ENCODE measurements at places on chromosomes 4 and X.

GRCh38 chrX:9188117-9188516, 154.2 kb upstream of the FAM9B start:
- DNase-seq, result no peak

GRCh38 chr4:125735102-125735501, 420.3 kb downstream of the FAT4 start:
- no peak for DNase-seq

GRCh38 chrX:107709266-107709806, 66.3 kb downstream of the TSC22D3 start:
- no peak for DNase-seq

- no peak for DNase-seq
Observed at GRCh38 chr4:173442223-173442932, 43.5 kb upstream of the SCRG1 start.

GRCh38 chr4:17230727-17231126, 281.2 kb downstream of the QDPR start:
- DNase-seq, result no peak

DNA sequence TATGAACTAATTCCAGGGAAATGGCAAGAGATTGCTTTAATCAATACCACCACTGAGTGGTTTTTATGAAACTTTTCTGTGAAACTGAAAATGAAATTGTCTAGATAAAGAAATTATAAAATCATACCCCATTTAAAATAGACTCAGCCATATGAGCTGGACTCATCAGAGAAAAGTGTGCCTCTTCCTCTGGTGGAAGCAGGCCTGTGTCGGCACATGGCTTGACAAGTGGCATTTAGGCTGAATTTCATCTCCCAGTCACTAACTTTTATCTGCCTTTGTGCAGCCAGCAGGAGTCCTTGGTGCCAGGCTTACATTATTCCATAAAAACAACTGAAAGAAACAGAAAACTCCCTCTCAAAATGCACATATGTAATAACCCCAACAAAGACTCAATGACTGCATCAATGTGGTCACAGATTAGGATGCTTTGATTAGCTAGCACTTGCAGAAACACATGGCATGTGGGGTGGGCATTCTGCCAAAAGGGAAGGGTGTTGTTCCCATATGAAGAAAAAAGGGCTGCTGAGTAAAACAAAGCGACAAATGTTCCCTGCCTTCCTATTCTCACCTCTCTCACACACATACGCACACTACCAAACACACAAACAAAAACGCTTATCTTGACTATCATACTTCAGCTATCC, 232.3 kb downstream of the PABPC4L start:
- DNase-seq, result no peak

Data from cortex of kidney (tissue), 1 donor.